Activated CD4-positive, alpha-beta T cell treated with anti-CD3 and anti-CD28 coated beads, Interleukin-2, amount 50 U/mL, for 4 hours (primary cell): ENCODE measurements at places on chromosomes 16 and 17.

- no peak for DNase-seq
Measured at GRCh38 chr16:14399378-14400284, 230.4 kb downstream of the PARN start.

DNA sequence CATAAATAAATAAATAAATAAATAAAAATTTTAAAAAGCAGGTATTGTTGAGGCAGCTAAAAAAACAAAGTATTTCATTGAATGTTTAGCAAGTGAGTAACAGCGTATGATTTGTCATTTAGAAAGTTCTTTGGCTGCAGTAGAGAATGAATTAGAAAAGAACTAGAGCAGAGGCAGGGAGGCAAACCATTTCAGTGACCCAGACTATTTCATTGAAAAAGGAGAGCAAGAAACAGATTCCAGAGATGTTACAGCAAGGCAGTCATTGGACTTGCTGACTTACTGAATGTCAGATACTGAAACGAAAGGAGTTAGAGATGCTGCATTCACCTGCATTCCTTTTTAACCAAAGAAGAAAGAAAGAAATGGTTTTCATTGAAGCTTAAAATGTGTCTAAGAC, 105.5 kb upstream of the HLF start:
- DNase-seq = no peak

DNA sequence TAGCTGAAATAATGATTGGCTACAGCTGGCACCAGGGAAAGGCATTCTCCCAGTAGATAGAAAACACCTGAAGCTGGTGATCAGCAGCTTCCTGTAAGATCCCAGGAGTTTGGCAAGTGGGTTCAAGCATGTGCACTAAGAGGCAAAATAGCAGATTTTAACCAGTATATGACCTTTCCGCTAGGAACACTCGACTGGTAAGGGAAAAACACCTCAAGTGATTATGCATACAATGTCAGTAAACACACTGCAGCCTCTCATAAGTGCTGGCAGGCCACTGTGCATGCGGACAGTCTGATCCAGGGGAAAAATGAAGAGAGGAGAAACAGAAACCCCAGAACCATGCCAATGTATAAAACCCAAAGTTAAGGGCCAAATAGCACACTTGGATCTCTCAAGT, 49.0 kb upstream of the HLF start:
- DNase-seq = no peak

- DNase-seq = peak; percentile 50
Measured at GRCh38 chr17:751269-752001, 629 bp downstream of the GEMIN4 start.

- DNase-seq = peak; percentile 61
Measured at GRCh38 chr16:30567160-30567990, 4.1 kb downstream of the ZNF688 start.

DNA sequence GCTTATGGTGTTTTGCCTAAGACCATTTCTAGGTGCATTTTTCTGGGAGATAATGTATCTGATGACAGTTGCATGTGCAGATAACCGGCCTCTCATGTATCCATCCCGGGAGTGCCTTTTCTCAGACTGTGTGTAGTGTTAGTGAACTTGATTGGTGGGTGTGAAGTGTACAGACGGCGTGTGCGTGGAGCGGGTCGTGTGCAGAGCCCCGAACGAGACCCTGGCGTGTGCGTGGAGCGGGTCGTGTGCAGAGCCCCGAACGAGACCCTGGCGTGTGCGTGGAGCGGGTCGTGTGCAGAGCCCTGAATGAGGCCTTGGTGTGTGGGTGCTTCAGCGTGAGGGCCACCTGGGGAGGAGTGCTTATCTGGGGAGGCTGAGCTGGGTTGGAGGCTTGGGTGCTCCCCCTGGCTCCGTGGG, 28.9 kb upstream of the ZNF750 start:
- no peak for DNase-seq

DNA sequence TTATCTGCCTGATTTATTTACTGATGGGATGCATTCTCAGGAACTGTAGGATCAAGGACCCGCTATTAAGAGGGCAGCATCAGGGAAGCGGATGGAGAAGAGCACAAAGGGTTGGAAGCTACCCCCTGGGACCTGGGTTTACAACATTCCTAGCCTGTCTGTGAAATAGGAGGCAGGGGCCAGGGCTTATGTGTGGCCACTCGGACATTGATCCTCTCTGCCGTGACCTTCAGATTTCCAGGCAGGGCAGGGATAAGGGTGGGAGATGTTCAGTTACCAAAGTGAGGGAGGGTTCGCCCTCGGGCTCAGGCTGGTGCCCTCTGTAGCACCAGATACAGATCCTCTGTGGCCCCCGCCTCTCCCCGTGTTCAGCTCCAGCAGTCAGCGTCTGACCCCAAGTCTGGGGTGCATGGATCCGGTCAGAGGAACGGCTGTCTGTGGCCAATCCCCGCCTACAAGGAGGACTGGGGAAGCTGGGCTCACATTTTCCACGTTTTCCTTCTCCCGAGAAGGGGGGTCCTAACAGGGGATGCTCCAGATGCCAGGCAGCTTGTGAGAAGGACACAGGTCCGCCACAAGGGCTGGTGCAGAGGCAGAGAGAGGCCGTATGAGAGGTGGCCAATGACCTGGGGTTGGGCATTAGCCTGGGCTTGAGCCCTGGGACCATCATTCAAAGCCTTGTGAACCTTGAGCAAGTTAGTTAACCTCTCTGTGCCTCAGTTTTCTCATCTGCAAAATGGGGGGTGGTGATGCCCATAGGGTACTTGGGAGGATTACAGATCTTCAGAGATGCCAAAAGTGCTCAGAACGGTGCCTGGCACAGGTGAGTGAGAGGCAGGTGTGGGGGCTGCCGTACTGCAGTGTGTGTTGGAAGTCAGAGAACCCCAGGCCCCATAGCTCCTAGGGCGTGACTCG, 48.3 kb downstream of the ATP2C2 start:
- DNase-seq = no peak

DNA sequence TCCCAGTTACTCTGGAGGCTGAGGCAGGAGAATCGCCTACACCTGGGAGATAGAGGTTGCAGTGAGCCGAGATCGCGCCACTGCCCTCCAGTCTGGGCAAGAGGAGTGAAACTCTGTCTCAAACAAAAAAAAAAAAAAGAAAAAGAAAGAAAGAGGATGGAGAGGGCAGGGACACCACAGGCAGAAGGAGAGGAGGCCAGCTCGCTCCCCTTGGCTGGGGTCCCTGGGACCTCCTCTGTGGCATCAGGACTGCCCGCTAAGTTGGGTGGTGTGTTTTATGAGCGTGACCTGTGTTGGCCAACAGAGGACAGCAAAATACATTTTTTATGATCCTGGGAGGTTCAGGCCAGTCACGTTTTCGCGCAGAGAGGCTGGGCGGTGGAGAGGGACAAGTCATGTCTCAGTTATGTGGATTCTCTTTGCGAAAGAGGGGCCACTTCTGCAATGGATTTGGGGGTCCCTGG, 229.6 kb downstream of the MRTFB start:
- DNase-seq = no peak

DNA sequence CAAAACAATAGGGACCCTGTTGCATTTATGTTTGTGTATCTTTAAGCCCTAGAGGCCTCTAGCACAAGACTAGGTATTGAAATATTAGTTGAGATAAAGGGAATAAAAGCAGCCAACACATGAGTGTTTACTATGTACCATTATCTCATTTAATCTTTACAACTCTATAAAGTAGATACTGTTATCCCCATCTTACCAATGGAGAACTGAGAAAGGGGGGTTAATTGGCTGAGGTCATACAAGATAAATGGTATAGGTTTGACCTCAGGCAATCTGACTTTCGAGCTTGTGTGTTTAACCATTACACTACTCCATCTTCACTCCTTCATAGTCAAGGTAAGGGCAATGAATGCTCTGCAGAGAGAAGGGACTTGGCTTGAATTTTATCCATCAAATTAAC, 26.3 kb upstream of the STAC2 start:
- DNase-seq = no peak

DNA sequence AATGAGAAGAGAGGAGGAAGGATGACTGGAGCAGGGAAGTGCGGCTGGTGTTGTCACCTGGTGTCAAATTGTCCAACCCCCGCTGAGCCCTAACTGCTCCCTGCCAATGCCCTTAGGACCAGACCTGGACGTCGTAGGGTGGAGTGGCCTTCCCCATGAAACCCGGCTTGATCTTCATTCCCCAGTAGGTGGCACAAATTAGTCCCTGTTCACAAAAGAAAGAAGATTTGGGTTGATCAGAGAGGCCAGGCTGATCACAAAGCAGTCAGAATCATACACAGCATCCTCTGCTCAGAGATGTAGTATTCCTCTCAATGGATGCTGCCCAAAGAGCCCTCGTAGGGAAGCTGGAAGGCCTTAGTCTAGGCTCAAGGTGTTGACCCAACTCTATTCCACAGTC, 60.2 kb downstream of the ACSM1 start:
- DNase-seq = no peak

DNA sequence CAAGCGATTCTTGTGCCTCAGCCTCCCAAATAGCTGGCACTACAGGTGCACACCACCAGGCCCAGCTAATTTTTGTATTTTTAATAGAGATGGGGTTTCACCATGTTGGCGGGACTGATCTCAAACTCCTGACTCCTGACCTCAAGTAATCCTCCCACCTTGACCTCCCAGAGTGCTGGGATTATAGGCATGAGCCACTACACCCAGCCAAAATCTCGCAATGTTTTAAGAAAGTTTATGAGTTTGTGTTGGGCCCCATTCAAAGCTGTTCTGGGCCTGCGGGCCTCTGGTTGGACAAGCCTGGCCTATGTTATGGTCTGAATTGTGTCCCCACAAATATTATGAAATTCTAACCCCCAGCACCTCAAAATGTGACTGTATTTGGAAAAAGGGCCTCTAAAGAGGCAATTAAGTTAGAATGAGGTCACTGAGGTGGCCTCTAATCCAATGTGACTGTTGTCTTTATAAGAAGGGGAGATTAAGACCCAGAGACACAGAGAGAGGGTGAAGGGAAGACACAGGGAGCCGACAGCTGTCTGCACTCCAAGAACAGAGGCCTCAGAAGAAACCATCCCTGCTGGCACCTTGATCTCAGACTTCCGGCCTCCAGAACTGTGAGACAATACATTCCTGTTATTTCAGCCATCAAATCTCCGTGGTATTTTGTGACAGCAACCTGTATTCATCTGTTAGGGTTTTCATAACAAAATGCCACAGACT, 469.9 kb downstream of the HS3ST4 start:
- no peak for DNase-seq

DNA sequence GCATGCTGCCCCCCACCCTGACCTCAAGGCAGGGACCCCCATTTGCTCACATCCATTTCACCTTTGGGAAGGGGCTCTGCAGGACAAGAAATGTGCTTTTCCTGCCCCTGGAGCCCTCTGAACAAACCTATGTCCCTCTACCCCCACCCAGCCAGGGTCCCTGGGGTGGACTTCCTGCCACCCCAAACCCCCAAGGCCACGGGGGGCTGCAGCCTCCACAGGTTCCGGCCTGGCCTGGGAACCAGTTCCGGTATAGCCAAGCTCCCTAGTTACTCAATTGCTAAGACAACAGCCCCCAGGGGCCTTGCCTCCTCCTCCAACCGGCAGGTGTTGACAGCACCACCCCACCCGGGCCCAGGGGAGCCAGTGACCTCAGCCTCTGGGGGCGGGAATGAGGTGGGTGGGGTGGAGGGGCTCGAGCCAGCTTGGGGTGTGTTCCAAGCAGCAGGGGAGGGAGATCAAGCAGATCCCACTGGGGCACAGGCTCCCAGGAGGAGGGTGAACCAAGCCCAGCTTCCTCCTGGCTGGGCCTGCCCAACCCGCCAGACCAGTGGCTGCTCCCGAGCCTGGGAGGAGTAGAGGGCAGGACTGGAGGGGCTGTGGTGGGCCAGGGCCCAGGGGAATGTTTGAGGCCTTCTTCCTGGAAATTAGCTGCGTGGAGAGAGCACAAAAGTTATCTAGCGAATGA, 6.6 kb downstream of the PNMT start:
- no peak for DNase-seq

GRCh38 chr16:2767891-2768290, 9.2 kb downstream of the ELOB start:
- DNase-seq = no peak

DNA sequence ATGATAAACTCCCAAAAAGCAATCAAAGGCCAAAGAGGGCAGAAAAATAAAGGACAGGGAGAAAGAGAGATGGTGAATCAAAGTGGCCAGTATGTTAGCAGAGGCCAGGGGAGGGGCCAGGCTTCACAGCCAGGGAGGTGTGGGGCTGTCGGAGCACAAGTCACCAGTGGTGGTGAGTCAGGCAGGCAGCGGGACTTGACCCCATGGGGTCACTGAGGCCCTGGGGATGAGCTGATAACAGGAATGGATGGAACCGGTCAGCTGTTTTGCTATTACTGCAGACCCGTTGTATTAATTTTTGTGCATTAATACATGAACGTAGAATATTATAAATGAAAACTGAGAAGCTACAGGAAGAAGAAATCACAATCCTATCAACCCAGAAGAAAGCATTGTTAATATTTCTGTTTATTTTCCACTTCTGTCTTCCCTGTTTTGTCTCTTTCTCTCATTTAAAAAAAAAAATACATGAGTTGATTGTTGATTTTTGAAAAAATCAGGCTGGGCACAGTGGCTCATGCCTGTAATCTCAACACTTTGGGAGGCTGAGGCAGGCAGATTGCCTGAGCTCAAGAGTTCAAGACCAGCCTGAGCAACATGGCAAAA, 106.9 kb downstream of the SOCS1 start:
- DNase-seq = no peak

DNA sequence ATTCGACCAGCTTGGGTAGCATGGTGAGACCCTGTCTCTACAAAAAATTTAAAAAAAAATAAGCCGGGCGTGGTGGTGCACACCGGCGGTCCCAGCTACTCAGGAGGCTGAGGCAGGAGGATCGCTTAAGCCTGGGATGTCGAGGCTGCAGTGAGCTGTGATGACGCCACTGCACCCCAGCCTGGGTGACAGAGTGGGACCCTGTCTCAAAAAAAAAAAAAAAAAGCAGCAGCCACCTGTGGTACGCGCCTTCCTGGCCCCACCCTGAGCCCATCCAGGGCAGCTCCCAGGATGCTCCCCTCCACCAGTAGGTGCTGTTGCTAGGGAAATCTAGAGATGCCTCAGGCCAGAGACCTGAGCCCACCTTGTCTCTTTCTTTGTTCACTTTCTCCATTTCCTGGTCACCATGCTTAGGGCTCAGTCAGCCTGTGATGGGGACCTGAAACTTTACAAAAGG, 47.4 kb downstream of the TEKT5 start:
- DNase-seq = no peak

DNA sequence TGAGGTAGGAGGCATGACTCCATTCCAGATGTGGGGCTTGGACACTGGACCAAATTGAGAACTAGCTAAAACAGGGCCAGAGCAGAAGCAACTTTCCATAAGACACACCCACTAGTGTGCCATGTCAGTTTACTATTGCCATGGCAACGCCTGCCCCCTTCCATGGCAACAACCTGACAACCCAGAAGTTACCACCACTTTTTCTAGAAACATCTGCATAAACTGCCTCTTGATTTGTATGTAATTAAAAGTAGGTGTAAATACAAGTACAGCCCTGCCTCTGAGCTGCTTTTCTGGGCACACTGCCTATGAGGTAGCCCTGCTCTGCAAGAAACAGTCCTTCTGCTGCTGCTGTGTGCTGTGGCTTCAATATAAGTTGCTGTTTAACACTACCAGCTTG, 19.5 kb upstream of the SCNN1B start:
- DNase-seq = no peak
